ENCODE measurements at places on chromosomes 6 and 20.

DNA sequence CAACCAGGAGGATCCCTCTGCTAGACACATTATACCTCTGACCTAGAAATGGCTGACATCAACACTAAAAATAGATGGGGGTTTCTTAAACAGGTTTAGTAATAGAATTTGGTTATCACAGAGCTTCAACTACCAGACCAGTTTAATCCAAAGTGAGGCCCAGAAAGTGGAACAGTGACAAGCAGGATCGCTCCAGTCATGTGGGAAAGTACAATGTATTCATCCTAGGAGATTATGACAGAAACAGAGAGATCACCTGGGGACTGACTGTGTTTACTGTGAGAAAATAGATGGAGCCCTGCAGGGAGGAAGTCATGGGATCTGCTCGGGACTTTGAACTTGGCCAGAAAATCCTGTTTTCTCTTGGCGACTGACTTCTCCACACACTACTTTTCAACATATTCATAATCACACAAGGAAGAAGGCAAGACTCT, 238.7 kb upstream of the SOX4 start:
- DNase-seq: no peak

DNA sequence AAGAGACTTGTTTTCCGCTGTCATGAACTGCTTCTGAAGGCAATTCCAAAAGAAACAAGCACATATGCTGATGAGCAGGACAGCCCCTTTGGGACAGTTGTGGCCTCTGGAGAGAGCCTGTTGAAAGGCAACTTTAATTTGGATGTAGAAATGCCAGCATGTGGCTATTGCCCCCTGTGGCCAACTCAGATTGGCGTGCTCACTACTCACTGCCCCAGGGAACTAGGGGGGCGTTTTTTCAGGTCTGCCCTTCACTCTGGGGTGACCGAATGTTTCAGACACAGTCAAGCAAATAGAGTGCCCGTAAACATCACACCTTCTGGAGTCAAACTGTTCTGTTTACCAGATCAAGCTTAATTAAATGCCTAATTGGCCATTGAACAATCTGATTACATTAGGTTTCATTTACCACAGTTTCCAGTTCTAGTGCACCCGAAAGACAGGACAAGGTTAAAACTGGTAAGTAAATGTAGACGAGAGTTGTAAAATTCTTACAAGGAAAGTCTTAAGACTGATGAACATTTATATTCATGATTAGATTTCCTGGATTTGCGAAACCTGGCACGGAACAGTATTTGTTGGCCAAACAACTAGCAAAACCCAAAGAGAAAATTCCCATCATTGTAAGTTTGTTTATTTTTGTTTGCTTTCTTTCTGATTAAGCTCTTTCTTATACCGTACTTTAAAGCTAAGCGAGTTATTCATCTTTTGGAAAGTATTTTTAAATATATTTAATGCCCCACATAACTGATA, 75.9 kb upstream of the SYNJ2 start:
- no peak for DNase-seq

- no peak for DNase-seq
Measured at GRCh38 chr6:150068151-150068550, 770 bp downstream of the ULBP3 start.

- no peak for DNase-seq
Measured at GRCh38 chr20:35503841-35504561, 25.5 kb downstream of the C20orf173 start.

DNA sequence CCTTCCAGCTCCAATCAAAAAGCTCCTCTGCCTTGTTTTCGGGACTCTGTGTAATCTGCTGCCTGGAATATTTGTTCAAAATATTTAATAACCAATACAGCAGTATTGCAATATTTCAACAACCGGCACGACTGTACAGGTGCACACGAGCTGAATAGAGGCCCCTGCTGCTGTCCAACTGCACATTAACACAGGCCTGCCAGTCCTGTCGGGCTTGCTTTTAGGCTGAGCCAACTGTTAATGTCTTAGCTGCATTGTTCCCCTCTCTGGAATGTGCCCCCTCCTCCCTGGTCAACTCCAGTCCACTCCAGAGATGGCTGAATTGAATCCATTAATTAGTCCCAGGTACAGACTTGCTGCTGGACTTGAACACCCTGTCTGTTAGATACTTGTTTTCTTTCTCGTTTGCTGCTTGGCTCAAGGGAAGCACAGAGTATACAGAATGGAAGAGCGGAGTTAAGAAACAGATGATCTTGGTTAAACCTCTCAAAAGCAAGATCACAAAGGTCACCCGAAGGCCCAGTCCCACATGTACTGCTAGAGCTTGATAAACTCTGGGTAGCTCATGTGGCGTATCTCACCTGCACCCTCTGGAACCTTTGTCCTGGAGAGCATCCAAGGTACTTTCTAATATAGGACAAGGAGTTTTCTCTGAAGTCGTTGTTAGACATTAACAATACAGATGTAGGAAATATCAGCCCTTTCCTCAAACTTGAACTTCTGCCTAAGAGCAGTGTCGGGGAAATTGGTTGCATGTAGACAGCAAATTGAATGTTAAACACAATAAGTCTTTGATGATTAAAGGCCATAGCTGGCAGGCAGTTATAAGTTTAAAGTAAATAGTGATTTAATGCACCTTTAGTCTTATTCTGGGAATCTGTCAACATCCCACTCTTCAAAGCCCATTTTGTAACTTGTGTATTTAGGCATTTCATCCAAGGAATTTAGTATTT, 31.9 kb downstream of the SHLD1 start:
- DNase-seq: no peak

Measured in HL-60 (cell line).